ENCODE measurements at places on chromosomes 1 and 21.

DNA sequence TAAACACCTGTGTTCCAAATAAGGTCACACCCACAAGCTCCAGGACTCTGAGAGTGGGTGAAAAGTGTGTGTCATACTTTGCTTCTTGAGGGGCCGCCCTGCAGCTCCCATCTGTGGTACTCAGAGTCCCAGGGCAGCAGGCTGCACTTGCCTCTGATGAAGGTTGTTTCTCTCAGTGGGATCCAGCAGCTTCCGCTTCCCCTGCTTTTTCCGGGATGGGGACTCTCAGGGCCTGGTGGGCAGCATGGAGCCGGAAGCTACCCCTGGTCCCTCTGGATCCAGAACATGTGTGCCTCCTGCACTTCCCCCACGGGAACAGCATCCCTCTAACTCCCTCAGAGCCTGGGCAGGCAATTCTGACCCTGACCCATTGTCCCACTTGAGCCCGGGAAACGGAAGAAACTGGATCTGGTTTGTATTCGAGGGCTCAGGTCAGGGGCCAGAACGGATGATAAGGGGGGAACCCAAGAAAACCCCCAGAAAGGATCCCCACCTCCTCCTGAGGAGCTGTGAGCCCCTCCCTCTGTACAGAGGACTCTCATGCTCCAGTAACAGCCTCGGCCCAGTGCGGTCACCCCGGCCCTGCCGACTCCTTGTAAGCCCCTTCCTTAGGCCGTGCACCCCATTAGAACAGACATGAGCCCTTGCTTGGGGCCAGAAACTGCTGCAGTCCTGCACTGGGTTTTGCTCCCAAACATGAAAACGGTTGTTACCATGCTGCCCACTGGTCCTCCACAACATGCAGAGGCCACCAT lies 189.5 kb upstream of the C1orf174 start:
- DNase-seq: no peak

GRCh38 chr1:119766374-119766794 lies 2.3 kb downstream of the HMGCS2 start:
- DNase-seq: no peak

DNA sequence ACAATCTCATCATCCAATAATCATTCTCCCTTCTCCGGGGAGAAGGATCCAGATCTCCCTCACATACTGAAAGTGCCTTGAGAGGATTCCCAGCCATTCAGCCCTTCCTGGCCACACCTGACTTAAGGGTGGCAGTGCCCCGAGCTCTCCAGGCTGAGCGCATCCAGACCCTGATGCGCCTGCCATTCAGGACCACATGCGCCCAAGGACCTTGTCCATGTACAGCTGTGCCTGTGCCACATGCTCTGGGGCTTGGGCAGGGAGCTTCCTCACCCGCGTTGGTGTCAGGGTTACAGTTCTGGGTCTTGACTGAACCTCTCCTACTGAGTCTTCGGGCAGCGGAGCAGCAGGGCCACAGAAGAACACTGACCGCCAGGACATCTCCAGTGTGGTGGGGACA lies 121.1 kb downstream of the KIAA0319L start:
- DNase-seq: no peak

DNA sequence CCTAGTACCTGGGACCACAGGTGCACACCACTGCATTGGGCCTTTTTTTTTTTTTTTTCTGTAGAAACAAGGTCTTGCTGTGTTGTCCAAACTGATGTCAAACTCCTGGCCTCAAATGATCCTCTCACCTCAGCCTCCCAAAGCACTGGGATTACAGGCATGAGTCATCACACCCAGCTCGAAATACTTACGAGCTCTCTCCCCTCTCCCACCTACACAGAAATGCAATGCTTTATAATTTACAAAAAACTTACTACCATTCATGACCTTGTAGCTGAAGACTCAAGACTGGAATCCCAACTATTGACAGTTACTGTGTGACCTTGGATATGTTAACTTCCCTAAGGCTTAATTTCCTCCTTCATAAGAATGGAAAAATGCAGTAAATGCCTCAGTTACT lies 18.7 kb downstream of the FOXJ3 start:
- no peak for DNase-seq

DNA sequence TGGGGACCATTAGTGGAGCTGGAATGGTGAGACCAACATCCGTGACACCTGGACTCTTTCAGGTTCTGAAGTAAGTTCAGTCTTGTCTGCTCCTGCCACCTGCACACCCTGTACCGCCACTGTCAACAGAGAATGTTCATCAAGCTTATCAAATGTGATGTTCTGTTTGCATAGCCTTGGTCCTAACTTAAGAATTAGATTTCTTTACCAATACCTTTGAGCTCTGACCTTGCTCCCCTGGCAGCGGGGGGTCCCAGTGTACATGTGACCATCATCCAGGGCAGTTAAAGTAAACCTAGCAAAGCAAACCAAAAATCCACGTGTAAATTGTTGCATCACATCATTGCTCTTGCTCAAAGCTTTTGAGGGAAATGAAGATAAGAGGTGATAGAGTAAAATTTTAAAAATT lies 14.5 kb downstream of the SLC25A33 start:
- DNase-seq: no peak

DNA sequence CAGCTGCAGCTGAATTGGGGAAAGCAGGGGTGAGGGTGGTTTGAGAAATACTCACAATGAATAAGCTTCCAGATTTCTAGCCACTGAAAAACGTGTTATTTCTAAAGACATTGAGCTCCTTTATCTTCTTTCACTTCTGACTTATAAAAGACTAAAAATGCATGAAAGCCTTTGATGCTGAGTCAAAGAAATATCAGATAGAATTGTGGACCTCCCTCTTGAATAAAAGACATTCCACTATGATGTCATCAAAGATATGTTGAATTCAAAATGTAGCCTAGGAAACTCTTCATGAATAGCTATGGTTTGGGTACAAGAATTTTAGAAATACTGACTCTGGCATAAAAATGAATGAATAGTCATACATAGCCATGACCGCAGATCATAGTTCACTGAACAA lies 44.7 kb upstream of the COL24A1 start:
- DNase-seq: no peak

DNA sequence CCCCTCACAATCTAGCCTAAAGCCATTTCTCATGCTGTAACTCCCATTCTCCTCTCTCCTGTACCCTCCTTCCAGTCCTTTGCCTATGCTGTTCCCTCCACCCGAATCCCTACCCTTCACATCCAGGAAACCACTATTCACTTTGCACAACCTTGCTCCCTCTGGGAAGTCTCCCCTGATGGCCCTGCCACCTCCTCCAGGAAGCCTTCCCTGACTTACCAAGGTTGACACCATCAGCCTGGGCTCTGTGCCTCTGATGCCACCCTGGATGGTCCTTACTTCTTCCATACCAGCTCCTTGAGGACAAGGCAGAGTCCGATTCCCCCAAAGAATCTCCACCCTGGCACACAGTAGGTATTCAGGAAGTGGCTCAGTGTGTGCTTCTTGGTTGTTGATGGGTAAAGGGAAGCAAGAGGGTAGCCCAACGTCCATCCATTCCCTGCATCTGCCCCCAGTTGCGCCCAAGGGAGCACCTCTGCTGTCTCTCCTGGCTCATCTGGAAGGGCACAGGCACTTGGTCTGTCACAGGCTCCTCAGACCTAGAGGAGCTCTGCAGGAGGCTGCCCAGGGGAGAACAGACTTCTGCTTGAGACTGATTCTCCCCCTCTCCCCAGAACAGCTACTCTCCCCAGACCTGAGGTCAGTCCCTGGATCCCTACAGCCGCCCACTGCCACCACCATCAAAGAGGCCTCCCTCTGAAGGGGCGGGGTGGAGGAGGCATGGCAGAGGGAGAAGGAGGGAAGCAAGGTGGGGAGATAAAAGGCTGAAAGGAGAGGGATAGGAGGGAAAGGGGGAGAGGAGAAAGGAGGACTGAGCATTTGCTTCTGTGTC lies 36.1 kb upstream of the ZC3H12A start:
- DNase-seq: no peak

- DNase-seq: no peak
Observed at GRCh38 chr1:237873487-237874211, 17.1 kb downstream of the ZP4 start.

- DNase-seq: no peak
Observed at GRCh38 chr1:29736582-29737188, 500.4 kb downstream of the PTPRU start.

DNA sequence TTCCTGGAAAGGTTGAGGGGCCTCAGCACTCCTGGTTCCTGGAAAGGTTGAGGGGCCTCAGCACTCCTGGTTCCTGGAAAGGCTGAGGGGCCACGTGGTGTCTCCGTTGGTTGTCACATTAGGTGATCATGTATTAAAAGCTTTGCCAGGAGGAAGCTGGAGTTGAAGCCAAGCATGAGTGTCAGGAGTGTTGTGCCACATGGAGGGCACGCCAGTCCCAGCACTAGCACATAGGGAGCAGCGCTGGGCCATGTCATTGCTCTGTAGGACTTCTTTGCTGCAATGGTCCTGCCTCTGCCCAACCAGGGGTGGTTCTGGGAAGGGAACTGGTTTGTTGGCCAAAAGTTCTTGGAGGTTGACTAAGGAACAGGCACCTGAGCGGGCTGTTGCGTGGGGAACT lies 13.3 kb downstream of the ATP5PO start:
- no peak for DNase-seq

DNA sequence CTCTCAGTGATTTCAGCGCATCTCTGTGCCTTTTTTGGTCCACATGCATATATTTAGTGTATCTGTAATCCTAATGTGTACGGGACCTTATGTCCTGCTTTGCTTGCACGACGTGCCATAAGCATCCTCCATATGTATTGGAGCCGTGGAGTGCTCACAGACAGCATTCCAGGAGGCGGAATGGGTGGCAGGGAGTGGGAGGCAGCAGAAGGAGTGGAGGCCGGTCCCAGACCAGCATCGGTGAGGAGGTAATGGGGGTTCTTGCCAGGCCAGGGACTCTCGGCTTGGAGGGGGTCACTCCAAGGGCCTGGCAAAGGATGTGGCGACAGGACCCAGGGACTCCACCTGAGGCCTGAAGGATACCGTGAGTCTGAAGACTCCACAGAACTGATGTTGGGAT lies 185.0 kb downstream of the CAMTA1 start:
- DNase-seq: no peak

Measured in CD4-positive, alpha-beta T cell (primary cell).